ENCODE measurements at places on chromosomes 7 and 10. TPM values are rescaled to one million over a fixed set of nuclear protein-coding genes. Genes with fewer than 3 reads are reported as not detected.

TAS2R5 gene
- total RNA-seq = 0.53 TPM

ITGA8 gene
- total RNA-seq = not detected

CYP3A4 gene
- not detected for total RNA-seq

TBXAS1 gene
- total RNA-seq = 8.1 TPM

MINPP1 gene
- 36.2 TPM for total RNA-seq

ZNF32 gene
- total RNA-seq = 21.0 TPM

TSPAN15 gene
- total RNA-seq = 21.0 TPM

MRM2 gene
- total RNA-seq = 17.8 TPM

LFNG gene
- 8.6 TPM for total RNA-seq

CDH23 gene
- total RNA-seq = under 0.01 TPM

UMAD1 gene
- total RNA-seq = 5.5 TPM

C7orf33 gene
- not detected for total RNA-seq

OGDHL gene
- 0.26 TPM for total RNA-seq

FOXP2 gene
- not detected for total RNA-seq

NXPH1 gene
- total RNA-seq = not detected
